ENCODE measurements at places on chromosomes 5 and 9.

DNA sequence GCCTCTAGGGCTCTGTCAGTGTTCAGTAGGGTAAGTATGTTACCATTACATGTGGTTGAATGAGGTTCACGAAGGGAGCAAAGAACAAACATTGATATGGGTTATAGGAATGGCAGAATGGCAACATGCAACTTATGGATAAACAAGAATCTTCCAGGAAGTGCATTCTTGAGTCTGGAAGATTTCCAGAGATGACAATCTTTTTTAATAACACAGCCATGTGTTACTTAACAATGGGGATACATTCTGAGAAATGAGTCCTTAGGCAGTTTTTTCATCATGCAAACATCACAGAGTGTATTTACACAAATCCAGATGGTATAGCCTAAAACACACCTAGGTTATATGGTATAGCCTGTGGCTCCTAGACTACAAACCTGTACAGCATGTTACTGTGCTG is 9.1 kb upstream of the SLC28A3 start:
- no peak for DNase-seq

- DNase-seq, result peak; percentile 63
Observed at GRCh38 chr5:52987711-52988331, 1.3 kb upstream of the ITGA2 start.

- no peak for DNase-seq
Observed at GRCh38 chr5:30749971-30750370, 443.5 kb upstream of the CDH6 start.

- peak; percentile 94 for DNase-seq
Observed at GRCh38 chr5:141603923-141604717, 14.7 kb downstream of the DIAPH1 start.

GRCh38 chr5:119943148-119943547 is 313.8 kb downstream of the FAM170A start:
- peak; percentile 51 for DNase-seq

DNA sequence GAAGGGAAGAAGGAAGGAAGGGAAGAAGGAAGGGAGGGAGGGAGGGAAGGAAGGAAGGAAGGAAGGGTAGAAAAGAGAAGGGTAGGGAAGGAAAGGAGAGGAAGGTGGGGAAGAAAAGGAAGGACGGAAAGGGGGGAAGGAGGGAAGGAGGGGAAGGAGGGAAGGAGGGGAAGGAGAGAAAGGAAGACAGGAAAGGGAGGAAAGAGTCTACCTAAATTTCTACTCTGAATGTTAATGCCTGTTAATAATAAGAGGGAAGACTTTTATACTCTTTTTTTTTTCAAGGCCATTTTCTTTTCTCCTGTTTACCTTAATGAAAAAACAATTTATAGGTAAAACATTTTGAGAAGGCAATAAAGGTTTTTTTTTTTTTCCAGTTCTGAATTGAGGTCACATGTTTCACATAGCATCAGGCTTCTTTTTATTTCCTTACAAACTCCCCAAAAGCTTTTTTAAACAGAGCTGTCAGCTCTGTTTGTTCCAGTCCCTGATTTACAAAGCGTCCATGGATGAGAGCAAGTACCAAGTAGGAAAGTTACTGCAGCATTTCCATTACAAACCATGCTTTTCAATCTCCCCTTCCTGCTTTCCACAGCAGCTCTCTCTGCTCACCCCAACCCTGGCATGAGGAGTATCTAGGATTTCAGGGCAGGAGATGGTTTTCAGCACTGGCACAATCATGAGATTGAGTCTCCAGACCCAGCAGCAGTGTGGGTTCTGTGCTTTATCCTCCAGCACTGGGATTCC is 173.9 kb downstream of the GNAQ start:
- DNase-seq, result no peak
